ENCODE measurements at places on chromosomes 1 and 21.
A peak's percentile ranks its signal among the peaks of the same experiment; 100 is the strongest.

DNA sequence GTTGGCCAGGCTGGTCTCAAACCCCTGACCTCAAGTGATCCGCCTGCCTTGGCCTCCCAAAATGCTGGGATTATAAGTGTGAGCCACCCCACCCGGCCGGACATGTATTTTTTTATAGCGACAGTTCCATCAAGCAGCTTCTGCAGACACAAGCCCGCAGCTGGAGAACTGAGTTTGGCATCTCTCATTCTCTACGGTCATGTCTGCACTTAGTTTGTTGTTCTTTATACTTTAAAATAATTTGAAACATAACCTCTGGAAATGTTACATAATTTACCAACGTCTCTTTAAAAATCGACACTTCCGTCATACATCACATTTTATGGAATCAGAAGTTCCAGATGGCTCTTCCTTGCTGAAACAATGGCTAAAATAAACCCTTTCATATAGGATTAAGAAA is 183.6 kb downstream of the DYRK1A start:
- no peak for DNase-seq

- no peak for DNase-seq
Observed at GRCh38 chr21:38734646-38735365, 70.9 kb upstream of the ETS2 start.

GRCh38 chr1:245361065-245361464 is 206.3 kb downstream of the KIF26B start:
- no peak for DNase-seq

DNA sequence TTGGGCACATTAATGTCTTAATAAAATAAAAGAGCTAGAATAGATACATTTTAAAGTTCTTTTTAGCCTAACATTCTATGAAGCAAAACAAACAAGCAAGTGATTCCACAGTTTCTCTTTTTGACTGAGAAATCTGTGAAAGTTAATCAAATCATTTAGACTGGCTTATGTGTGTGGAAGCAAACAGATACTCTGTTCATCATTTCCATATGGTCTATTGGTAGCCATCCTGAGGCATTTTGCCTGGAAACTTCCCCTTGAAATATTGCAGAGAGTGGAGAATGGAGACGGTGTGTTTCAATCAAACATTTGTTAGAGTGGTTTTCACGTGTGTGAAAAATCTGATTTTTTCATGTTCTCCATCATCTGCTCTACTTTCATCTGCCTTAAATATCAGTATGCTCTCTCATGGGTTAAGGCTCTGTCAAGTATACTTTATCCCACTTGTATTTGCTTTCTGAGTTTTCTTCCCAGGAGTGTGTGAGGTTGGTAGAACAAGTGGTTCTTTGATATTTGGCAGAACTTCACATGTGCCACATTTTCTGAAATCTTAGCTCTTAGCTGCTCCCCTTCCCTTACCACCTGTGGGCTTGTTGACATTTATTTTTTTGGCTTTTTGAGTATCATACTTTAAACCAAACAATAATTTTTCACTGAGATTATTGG is 139.1 kb upstream of the PTGFR start:
- no peak for DNase-seq

DNA sequence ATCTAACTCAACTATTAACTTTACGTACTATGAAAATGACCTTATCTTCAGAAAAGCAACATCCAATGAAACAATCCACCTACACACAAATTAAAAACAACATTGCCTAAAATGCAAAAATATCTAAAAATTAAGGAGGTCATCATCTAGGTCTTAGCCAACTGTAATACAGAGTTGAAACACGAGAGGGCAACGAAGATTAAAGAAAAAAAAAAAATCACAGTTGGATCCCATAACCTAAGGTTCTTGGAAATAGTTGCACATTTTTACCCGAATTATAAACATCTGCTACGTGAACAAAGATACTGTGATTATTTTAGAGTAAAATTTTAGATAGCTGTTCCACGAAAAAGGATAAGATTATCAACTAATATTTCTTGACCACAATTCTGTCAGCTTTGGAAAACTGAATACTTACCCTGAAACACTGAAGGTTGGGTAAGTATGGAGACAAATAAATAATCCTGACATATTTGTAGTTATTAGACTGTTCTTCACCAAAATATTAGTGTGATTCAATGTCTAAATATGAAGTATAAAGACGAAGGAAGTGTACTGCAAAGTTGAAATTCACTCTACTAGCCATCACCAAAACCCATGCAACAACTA is 88.0 kb upstream of the AK4 start:
- DNase-seq, result no peak

DNA sequence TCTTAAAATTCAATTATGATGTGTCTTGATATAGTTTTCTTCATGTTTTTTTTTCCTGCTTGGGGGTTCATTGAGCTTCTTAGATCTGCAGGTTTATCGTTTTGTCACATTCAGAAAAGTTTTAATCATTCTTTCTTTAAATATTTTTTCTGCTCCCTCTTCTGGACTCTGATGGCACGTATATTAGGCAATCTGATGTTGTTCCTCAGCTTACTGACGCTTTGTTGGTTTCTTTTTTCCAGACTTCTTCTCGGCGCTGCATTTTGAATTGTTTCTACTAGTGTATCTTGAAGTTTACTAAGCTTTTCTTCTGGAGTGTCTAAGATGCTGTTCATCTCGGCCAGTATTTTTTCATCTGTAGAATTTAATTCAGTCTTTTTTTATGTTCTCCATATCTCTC is 44.8 kb upstream of the FMOD start:
- DNase-seq, result no peak

DNA sequence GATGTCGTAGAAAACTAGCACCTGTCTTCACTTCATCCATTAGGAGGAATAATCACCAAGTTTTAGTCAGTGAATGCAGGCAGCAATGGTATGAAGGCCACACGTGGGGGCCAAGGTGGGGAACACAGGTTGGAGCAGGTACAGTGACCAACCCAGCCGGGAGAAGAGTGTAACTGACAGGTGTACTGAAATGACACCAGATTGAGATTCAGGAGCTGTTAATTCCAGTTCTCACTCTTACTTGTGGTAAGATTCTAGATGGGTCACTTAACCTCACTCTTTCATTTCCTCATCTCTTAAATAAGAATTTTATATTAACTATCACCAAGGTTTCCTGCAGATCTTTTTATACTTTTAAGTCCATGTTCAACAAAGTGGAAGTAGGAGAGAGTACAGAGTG is 206.2 kb upstream of the PTBP2 start:
- no peak for DNase-seq

- peak; percentile 97 for DNase-seq
Observed at GRCh38 chr1:12596007-12596821, 21.8 kb downstream of the DHRS3 start.

- DNase-seq, result no peak
Observed at GRCh38 chr1:161179698-161180097, 2.4 kb upstream of the B4GALT3 start.

DNA sequence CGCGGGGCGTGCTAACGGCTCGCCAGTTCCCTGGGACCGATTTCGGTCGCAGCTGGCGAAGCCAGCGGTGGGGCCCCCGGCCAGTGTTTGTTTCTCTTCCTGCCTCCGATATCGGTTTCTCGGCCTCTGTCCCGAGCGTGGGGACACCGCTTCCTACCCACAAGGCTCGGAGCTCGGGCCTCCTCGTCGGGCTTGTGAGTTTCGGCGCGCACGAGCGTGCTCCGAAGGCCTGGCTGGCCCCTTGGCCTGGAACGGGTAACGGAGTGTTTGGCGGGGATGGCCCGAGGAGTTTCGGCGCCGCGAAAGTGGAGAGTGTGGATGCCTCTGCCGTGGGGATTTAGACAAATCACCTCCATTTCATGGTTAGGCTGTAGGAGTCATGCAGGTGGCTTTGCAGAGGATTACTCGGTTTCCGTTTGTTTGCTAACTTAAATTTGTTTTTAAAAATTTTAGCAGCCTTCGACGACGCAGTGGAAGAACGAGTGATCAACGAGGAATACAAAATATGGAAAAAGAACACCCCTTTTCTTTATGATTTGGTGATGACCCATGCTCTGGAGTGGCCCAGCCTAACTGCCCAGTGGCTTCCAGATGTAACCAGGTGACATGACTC is 559 bp downstream of the RBBP4 start:
- no peak for DNase-seq

DNA sequence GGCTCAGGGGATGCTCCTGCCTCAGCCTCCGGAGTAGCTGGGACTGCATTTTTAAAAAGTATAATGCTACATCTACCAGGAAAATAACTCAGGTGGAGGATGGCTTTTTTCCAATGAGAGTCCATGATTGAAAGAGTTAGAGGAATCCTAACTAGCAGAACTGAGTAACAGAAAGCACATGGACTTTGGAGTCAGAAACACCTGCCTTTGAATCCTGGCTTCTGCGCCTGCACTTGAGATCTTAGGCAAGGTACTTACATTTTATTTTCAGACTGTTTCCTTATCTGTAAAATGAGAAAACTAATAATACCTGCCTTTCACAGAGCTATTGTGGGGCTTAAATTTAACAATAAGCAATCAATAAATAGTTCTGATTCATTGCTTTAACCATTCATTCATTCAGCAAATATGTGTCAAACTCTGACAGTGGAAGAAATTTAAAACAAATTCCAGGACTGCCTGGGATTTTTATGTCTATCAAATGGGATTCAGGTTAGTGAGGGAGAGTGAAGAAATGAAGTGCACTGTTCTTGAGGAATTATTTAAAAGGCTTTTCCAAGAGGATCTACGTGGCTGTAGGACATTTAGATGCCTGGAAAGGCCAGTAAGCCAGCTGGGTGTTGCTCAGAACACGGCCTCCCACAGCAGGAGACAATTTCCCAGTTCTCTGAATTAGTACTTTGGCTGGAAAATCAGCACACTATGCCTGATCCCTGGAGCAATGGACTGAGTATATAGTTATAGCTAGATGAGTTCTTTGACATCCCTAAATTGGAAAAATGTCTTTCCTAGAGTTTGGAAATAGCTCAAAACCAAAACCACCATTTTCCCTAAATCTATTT is 12.8 kb upstream of the LBR start:
- no peak for DNase-seq

DNA sequence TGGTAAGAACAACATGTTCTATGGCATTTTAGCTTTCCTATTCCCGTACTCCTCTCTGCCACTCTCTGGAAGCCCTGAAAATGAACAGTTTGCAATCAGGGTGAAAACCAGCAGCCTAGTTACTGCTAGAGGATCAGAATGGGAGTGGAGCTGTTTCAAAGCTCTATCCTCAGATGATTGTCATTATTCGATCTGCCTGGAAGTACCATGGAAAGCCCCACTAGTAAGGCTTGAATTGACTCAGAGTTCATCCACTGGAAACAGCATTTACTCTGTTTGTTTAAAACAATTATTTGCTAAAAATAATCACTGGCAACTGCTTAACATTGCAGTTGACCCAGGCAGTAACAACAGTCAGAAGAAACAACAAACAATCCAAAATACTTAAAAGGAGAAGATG is 91.2 kb downstream of the USH2A start:
- no peak for DNase-seq

GRCh38 chr21:44766818-44767354 is 34.7 kb downstream of the UBE2G2 start:
- DNase-seq, result no peak

GRCh38 chr1:94755675-94756074 is 64.5 kb upstream of the SLC44A3 start:
- peak; percentile 94 for DNase-seq

DNA sequence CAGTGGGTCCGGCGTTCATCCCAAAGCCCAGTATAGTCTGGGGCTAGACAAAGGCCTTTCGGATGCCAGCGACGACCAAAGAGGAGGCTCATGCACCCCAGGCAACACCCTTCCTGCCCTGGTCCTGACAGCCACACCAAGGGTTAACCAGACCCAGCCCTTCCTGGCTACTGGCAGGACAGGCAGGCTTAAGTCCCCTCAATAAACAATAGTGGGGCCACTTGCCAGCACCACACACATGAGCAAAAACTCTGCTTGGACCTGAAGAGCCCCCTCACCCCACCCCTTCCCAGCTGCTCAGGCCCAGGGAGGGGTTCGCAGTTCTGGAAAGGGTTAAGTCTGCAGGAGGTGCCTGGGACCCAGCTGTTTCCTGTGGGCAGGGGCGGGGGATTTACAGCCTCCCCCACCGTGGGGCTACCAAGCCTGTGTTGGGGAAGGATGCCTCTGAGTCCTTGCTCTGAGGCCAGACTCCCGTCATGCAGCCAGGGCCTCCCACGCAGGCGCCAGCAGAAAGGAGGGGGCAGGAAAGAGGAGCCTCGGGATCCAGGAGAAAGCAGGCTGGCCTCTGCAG is 18.2 kb downstream of the PHLDA3 start:
- DNase-seq, result no peak

DNA sequence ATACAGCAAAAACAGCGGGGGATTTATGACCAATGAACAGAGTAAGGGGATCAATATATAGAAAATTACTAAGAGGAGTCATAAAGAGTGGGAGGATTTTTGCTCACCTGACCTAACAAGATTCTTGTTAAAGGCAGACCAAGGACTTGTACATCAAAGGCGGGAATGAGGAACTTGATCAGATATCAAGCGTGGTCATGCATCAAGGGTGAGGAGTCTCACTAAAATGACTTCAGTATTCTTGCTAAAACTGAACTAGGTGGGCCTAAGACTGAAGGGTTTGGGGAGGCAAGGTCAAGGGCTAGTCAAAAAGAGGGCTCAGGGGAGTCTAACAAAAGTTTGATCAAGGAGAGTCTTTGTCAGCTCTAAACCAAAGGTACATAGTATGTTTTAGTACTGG is 2.1 kb downstream of the MOV10 start:
- no peak for DNase-seq

DNA sequence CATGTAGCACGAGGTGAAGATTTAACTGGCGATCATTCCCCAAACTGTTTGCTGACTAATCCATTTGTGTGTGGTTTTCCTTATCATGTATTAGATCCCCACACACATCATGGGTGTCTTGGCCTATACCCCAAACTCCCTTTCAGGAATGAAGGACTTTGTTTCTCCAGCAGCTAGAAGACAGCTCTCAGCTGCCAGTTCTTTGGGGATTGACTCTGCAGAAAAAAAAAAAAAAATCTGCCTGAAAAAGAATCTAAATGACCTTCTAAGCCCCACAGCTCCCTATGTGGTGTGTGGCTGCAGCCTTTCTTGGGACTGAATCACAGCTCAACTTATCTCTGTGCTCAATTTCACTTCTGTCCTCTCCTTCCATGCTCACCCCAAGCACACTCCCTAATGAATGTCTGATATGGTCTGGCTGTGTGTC is 256.3 kb upstream of the DUSP10 start:
- no peak for DNase-seq

GRCh38 chr1:169873582-169874199 is 20.0 kb downstream of the SCYL3 start:
- no peak for DNase-seq

GRCh38 chr1:206066479-206067171 is 13.7 kb downstream of the RHEX start:
- no peak for DNase-seq

DNA sequence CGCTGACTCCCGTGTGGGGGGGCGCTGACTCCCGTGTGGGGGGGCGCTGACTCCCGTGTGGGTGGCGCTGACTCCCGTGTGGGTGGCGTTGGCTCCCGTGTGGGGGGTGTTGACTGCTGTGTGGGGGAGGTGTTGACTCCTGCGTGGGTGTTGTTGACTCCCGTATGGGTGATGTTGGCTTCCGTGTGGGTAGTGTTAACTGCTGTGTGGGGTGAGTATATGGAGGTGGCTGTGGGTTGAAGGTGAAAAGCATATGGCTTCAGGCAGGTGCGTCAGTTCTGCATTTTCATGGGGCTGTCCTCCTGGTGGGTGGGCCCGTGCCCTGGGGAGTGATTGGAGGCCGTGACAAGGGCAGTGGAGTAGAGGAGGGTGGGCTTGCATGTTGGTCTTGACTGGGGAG is 7.9 kb downstream of the PLCH2 start:
- no peak for DNase-seq

- DNase-seq, result no peak
Observed at GRCh38 chr1:4422504-4423289, 231.7 kb upstream of the AJAP1 start.

Measured in AG09319 (cell line).